Stimulated activated CD8-positive, alpha-beta memory T cell treated with anti-CD3 and anti-CD28 coated beads, Interleukin-4, amount 100 ng/mL, for 1 hour (primary cell): ENCODE measurements at places on chromosomes 3 and 15.

GRCh38 chr15:66852064-66852905, 150.2 kb downstream of the SMAD6 start:
- no peak for DNase-seq

GRCh38 chr3:27127879-27128278, 241.3 kb downstream of the NEK10 start:
- no peak for DNase-seq

- DNase-seq, result no peak
Observed at GRCh38 chr3:14485981-14486380, 54.2 kb downstream of the GRIP2 start.

GRCh38 chr3:46187876-46188275, 20.2 kb downstream of the CCR1 start:
- no peak for DNase-seq

- no peak for DNase-seq
Observed at GRCh38 chr15:76566276-76566675, 229.7 kb downstream of the ISL2 start.

DNA sequence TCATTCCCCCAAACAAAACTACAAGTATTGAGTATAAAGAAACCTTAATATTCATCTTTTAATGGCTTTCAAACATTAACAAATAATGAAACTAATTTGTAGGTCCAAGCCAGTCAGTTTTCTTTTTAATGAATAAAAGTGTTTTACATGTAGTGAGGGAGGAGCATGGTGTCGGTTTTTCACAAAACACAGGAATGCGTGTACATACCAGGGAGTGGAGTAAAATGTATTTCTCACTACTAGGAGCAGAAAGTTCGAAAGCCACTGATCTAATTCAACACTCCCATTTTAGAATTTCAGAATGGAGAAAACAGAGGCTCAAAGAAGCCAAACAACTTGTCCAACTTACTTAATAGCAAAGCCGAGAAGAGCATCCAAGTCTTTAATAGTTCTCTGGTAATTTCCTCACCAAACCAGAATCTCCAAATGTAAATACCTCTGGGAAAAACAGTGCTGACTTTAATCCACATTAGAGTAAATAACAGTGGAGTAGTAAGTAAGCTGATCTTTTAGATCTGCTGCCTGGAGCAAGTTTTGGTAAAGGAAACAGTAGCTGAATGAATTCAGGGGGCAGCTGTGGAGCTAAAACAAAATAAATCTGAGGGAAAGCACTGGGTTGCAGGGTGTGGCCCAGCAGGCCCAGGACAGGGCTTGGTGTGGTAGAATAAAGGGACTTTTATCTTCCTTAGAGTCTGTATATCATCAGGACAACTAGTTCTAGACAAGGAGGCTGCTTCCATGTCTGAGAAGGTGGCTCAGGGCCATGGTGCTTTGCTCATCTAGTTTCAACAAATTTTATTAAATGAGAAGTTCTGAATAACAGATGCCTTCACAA, 7.9 kb downstream of the ANP32A start:
- no peak for DNase-seq

DNA sequence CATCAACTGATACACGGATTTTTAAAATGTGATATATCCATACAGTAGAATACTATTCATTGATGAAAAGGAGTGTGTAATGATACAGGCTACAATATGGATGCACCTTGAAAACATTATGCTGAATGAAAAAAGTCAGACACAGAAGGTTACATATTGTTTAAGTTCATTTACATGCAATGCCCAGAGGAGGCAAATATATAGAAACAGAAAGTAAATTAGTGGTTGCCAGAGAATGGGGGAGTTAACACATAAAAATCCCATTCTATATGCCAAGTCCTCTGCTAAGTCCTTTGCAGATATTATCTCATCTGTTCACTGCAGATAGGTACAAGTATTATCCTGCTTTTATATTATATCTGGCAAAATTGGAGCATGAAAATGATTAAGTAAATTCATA, 22.1 kb upstream of the CDIN1 start:
- no peak for DNase-seq

- DNase-seq, result no peak
Observed at GRCh38 chr3:86381247-86381646, 609.7 kb downstream of the VGLL3 start.

GRCh38 chr3:105394177-105394576, 27.5 kb downstream of the ALCAM start:
- DNase-seq, result no peak

GRCh38 chr3:197017003-197017402, 12.6 kb downstream of the MELTF start:
- DNase-seq, result no peak

DNA sequence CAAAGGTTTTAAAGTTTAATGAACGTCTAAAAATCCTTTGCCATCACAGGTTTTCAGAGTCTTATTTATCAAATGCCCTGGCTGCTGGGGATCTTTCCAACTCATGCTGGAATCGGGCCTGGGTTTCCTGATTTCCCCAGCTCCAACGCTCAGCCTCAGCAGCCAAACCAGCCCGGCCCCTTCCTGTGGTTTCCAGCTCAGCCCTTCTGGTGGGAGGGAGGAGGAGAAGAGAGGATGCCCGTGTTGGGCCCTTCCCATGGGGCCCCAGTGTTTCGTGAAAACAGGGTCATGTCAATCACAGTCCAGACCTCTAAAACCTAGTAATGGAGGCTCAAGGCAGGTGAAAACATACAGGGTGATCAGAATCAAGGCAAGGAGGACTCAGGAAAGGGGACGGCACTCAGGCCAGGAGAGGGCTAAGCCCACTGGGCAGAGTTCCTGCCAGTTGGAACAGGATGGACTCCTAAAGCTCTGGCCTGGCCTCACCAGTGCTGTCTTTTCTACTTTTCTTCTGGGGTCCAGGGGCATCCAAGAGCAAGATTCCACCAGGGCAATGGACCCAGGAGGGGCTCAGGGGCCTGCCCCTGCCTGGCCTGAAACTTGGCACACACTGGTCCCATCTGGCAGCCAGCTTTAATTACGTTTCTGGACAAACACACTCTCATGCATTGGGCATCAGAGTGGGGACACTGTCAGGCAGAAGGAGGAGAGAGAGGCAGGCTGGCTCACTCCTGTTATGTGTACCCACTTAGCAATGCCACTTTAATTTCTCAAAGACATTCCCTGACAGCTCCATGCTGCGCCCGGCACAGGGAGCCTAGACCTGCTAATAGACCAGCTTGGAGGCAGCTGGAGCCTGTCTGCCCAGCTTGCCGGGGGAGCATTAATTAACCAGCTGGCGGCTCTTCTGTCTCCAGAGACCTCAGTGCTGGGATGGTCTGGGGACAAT, 194.6 kb downstream of the FAM43A start:
- DNase-seq, result no peak

GRCh38 chr3:17639765-17640164, 102.7 kb downstream of the TBC1D5 start:
- no peak for DNase-seq

DNA sequence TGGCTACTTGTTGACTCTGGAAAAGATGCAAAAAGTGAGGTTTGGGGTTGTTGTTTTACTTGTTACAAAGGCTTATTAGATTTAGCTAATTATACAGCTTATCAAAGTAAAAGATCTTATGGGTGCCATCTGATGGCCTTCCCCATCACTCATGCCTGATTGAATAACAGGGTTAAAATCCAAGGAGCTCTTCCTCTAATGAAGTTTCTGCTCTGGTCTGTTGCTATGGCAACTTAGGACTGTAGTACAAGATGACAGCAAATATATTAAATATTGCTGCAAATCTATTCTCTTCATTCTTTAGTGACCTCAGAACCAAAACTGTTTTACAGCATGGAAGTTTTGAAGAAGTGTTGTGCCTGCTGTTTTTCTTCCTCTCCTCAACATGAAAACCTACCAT, 45.6 kb upstream of the SRGAP3 start:
- DNase-seq, result no peak

- DNase-seq, result no peak
Observed at GRCh38 chr15:88147760-88148159, 108.8 kb downstream of the NTRK3 start.

DNA sequence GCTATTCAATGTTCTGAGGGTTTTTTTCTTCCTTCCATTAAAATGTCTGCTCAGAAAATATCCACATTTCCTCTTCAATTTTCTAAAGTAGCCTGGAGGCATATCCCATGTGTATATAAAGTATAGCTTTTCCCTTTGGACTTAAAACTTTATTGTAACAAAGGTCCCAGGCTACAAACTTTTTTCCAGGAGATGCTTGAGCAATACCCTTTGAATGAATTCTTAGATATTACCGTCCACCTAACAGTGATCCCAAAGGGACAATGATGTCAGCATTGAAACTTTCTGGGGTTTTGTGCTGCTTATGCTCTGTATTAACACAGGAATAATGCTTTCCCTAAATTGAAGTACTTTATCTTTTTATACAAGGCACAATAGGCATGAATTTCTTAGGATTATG, 525.2 kb downstream of the CADM2 start:
- no peak for DNase-seq

- DNase-seq, result no peak
Observed at GRCh38 chr3:50100386-50100785, 11.7 kb downstream of the RBM5 start.

GRCh38 chr3:156576651-156577348, 21.9 kb upstream of the SSR3 start:
- DNase-seq, result no peak

DNA sequence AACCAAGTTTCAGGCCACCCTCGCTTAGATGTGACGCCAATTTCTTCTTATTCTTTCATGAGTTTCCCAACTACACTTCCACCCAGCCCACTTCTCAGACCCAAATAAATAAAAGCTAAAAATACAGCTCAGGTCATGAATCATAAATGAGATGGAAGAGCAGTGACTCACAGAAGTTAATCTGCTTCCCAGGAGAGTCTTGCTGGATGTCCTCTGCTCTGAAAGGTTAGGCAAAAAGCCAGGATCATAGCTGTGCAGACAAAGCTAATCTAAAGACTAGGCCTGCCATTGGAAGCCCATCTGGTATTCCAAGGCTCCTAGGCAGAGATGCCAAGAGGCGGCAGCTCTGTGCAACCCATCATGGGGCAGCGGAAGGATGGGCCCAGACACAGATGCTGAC, 24.1 kb downstream of the SHC4 start:
- DNase-seq, result no peak

GRCh38 chr3:135788978-135789377, 176.6 kb upstream of the PPP2R3A start:
- DNase-seq, result no peak

DNA sequence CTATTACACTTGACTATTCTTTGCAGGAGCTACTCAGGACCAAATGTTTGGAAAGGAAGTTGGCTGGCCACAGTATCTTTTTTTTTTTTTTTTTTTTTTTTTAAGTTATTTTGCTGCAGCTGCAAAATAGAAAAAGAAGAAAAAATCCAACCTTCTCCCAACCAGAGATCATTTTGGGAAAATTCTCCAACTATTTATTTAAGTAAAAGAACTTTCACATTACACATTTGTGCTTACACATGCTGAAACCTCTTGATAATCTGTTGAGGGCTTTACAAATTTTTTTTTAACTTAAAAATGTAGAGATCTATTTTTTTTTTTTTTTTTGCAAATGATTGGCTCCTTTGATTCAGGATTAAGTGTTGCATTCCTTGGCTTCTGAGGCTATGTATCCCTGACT, 148.0 kb downstream of the POLR2M start:
- no peak for DNase-seq

DNA sequence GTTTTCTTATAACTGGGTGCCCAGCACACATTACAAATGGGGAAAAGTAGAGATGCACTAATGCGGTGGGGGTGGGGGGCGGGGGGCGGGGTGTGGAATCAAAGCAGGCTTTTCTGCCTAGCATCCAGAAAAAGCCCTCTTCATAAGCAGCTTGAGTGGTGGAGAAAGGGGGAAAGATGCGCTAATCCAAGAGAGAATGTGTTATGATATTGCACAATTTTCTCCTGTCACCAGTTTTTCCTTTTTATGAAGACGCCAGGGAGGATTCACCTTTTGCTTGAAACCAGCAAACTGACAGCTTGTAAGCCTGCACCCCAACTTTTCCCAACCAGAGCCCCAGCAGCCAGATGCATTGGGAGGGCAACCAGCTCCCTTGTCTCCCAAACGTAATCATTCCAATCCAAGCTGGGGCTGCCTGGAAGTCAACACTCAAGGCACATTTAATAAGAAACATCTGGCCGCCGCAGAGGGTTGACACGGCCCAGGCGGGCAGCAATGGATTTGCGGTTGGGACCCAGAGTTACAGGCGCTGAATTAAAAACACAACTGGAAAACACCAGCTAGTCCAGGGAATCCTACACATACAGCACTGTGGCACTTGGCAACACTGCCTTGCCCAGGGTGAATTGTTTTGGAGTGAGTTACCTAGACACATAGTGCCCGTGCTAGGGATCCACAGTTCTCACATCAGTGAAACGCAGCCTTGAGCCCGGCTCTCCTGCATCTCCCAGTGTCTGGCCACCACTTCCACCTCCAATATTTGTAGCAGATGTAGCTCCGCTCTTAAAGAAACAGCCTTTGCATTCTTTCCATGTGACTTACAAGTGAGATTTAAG, 218.5 kb upstream of the PRICKLE2 start:
- no peak for DNase-seq

DNA sequence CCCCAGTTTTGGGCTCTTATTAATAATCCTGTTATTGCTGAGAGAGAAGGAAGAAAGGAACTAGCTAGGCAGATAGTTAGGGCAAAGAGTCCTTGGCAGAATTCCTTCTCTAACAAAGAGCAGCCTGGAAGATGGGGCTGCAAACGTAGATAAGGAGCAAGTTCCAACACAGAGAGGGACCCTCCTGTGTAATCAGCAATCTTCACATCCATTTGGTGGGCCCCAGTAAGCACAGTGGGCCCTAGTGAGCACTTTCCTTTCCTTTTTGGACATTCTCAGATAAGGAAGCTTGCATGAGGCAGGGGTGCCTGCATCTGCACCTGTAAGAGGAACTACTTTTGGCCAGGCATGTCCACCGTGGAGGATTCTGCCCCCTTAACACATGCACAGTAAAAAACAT, 119.6 kb upstream of the SGO1 start:
- DNase-seq, result no peak

DNA sequence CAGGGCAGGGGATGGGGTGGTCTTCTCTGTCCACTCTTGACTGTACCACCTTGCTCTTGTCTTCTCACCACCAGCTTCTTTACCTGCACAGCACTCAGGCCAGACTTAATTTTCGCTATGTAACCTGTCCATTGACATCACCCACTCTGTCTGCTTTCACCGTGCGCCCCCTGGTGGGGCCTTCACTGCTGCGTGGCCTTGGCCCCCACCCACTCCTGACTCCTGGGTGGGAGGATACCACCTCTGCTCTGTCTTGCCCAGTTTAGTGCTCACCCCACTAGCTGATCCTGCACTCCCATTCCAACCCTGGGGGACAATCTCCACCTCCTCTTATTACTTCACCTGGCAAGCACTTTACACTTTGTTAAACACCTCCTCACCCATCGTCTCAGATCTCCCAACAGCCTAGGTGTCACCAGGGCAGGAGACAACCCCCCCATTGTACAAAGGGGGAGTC, 17.7 kb downstream of the PTH1R start:
- peak; percentile 63 for DNase-seq

DNA sequence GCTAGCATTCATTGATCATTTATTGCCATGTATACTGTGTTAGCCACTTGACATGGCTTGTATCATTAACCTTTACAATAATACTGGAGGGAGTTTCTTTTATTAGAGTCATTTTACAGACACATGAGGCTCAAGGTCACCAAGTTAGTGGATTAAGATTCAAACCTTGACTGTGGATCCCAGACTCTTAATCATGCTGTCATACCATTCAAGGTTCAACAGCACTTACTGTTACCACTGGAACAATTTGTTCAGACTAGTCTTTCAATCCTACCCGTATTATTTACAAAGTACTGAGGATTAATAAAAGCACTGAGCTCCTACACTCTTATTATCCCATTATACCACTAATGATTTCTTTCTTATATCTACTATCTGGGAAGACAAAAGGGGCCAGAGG, 1.2 kb downstream of the COX17 start:
- no peak for DNase-seq
